ENCODE measurements at places on chromosomes 13 and 19. TPM values are rescaled to one million over a fixed set of nuclear protein-coding genes. Genes with fewer than 3 reads are reported as not detected.

GRCh38 chr19:45146741-45147205 is 14.0 kb downstream of the NKPD1 start:
- DNase-seq, result no peak

DNA sequence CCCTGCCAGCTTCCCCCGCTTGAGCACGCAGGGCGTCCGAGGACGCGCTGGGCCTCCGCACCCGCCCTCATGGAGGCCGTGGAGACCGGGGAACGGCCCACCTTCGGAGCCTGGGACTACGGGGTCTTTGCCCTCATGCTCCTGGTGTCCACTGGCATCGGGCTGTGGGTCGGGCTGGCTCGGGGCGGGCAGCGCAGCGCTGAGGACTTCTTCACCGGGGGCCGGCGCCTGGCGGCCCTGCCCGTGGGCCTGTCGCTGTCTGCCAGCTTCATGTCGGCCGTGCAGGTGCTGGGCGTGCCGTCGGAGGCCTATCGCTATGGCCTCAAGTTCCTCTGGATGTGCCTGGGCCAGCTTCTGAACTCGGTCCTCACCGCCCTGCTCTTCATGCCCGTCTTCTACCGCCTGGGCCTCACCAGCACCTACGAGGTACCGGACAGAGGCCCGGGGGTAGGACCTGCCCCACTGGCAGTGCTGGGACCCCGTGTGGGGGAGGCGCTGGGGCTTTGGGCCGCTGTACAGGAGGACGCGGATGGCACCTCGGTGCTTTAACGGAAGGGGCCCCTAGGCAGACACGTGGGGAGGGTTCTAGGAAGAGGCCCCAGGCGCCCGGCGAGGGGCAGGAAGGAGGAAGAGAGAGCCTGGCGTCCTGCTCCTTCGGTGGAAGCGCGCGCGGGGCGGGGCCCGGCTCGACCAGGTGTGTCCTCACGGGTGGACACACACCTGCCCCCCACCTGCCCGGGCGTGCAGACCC is 681 bp downstream of the SLC5A5 start:
- no peak for DNase-seq

GRCh38 chr13:49844181-49844580 is 51.7 kb upstream of the KPNA3 start:
- DNase-seq, result no peak

DNA sequence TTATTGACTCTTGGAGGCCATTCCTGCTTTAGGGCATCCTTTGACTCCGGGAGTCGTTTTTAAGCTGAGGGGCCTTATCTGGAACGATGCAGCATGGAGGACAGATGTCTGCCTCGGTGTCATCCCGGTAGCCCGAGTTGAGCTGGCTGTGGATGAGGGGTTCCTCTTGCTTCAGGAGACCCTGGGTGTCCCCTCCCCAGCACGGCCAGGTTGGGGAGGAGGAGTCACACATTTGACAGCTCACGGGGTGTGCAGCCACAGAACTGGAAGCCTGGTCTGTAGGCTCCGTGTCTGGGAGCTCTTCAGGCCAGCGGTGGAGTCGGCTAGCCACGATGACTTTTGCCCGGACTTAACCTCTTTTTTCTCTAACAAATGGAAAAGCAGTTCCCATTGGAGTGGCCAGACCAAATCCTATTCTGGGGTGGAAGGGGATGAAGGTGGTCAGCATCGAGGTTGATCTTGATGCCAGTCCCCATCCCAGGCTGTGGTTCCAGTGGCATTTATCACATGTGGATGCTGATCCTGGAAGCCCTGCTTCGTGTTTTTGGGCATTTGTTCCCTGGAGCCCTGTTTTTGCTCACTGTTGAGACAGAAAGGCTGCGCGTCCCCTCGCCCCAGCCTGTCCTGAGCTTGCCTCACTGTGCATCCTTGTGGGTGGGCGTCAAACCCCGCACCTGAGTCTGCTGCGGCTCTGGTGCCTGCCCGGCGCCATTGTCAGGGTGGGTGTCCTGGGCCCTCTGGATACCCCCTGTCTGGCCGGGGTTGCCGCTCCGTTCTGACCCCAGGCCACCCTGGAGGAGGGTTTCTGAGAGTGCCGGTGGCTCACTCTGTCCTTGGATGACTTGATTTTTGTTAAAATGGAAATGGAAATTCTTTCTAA is 12.0 kb downstream of the TFDP1 start:
- no peak for DNase-seq

DNA sequence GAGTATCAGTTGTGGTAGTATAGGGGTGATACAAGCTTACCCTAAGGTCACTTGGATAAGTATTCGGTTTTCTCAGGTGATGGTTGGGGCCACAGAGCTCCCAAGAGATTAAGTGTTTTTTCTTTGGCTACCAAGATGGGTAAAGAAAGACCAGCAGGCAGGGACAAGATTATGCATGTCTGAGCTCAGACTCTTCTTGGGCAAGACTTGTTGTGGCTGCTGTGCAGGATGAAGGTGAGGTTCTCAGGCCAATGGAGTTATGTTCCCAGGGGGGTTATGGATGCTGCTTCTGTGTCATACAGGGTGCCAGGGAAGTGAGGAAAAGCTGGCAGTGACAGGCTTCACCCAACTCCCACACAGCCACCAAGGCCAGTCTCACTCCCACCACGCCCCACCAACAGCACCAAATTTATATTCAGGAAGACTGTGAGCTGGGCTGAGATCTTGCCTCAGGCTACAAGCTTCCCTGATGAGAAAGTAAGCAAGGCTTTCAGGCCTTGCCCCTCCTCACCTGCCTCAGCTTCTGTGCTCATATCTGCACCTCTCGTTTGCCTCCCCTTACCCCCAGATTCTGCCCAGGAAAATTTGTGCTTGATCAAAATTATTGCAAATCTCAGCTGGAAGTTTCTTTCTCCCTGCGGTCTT is 511.8 kb upstream of the SLITRK1 start:
- DNase-seq, result no peak

Gene OSCAR
- 0.84 TPM for polyA plus RNA-seq

Gene PGLYRP2
- polyA plus RNA-seq, result not detected

Gene GRIK5
- 6.7 TPM for polyA plus RNA-seq

Gene ZNF556
- 45.5 TPM for polyA plus RNA-seq
